Breast epithelium (tissue), 4 donors: ENCODE measurements at places on chromosomes 7 and 10. TPM values are rescaled to one million over a fixed set of nuclear protein-coding genes. Genes with fewer than 3 reads are reported as not detected.

FGL2 gene
- total RNA-seq, result 17.4 TPM

TUBAL3 gene
- total RNA-seq, result 1.6 TPM

ITPRID1 gene
- total RNA-seq, result 1.6 TPM

HOXA4 gene
- total RNA-seq, result 2.8 TPM

PRKAR2B gene
- total RNA-seq, result 64.1 TPM

EBLN1 gene
- total RNA-seq, result not detected

ADCY1 gene
- total RNA-seq, result 14.4 TPM

CABCOCO1 gene
- 0.16 TPM for total RNA-seq

GPR22 gene
- total RNA-seq, result not detected

DPP6 gene
- total RNA-seq, result not detected

KIAA1549 gene
- total RNA-seq, result 3.9 TPM

TFPI2 gene
- total RNA-seq, result 1.8 TPM

IDI2 gene
- not detected for total RNA-seq
